NCI-H446 (cell line): ENCODE measurements at places on chromosomes 6 and 20.

GRCh38 chr20:3867802-3868201 lies 21.2 kb downstream of the MAVS start:
- no peak for DNase-seq

DNA sequence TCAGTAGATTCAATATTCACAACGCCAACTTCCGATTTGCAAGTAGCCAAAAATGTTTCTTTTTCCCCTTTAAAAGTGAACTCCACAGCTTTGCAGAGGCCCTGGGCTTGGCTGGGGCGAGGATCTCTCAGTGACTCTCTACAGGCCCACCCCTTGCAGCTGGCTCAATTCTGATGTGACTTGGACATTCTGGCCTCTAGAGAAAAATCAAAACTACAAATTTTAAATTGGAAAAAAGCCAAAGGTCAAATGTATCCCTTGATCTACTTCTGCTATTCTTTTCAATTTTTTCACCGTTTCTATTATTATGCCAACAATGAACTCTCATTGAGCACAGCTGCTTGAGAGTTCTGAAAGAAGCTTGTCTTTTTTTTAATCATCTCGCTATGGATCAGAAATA lies 245.9 kb upstream of the HS3ST5 start:
- DNase-seq = no peak

- DNase-seq = no peak
Measured at GRCh38 chr20:58650181-58650775, 805 bp upstream of the STX16 start.

DNA sequence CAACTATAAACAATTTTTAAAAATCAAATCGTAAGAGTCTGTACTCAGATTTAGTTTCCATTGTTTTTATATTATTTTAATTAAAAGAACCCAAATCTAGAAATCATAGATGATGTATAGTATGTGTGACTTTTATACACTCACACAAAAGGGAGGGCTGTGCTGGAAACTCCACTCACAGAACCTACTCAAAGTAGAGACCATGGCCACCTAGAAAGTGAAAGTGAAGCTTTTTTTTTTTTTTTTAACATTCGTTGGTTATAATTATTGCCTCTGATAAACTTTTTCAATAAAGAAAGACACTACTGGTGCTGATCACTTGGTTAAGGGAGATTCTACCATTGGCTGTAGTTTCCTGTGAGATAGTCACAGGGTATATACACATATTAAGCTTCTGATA lies 37.9 kb upstream of the PRL start:
- no peak for DNase-seq

GRCh38 chr6:2767657-2768524 lies 2.7 kb downstream of the WRNIP1 start:
- DNase-seq = no peak
